ENCODE measurements at places on chromosomes 7 and 10.

DNA sequence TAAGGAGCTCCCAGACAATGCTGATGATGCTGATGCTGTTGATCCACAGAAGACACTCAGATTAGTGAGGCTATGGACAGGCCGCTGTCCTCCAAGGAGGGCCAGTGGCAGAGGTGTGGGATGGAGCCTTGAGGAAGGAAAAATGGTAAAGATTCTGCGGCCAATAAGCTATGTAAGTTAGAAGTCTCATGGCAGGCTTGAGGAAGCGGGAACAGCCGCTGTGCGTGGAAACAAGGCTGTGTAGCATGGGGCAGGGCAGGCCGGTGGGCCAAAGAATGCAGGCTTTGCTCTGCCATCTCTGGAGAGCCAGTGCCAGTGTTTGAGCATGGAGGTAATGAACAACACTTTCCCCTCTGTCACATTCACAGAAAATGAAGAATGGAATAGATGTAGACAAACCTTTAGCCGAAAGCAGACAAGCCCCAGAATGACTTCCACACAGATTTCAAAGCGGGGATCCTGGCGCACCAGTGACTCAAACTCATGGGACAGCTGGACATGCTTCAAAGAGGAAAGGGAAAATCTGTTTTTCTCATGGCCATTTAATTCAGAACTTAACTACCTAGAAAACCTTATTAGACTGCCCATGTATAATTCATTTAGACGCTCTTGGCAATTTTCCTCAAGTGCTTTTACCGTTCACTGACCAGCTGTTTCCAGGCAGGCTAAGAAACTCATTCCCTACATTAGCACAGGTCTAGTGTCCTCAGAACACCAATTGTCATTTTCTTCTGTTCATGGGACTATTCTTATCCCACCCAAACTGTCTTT is 16.9 kb upstream of the FIGNL1 start:
- DNase-seq = no peak

DNA sequence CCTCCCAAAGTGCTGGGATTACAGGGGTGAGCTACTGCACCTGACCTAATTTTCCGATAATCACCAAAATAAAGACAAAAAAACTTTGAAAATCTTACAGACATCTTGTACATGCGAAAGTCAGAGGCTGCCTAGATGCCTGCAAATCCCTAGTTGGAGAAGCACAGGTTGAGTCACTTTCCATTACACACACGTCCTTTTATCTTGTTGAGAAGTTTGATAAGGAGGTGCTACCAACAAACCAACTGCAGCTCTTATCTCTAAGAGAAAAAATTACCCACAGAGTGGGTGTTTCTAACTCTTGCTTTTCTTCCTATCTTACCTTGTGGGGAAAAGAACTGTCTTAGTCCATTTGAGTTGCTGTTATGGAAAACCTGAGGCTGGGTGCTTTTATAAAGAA is 589.8 kb downstream of the GALNT17 start:
- no peak for DNase-seq

GRCh38 chr7:36916619-36917018 is 192.3 kb upstream of the AOAH start:
- no peak for DNase-seq

DNA sequence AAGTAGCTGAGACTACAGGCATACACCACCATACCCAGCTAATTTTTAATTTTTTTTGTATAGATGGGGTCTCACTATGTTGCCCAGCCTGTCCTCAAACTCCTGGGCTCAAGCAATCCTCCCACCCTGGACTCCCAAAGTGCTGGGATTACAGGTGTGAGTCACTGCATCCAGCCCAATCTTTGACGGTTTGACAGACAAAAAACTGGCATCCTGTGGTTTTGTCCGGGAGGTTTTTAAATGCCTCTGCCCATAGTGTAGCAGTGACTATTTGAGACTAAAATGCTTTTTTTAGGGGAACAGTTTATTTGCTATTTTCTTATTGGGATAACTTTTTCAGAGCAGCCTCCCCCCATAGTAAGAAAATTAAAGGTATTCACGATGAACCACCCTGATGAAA is 523.7 kb upstream of the GALNT17 start:
- no peak for DNase-seq

- DNase-seq = no peak
These were observed 16.1 kb upstream of the ABCC2 start for GRCh38 chr10:99766302-99766681.

DNA sequence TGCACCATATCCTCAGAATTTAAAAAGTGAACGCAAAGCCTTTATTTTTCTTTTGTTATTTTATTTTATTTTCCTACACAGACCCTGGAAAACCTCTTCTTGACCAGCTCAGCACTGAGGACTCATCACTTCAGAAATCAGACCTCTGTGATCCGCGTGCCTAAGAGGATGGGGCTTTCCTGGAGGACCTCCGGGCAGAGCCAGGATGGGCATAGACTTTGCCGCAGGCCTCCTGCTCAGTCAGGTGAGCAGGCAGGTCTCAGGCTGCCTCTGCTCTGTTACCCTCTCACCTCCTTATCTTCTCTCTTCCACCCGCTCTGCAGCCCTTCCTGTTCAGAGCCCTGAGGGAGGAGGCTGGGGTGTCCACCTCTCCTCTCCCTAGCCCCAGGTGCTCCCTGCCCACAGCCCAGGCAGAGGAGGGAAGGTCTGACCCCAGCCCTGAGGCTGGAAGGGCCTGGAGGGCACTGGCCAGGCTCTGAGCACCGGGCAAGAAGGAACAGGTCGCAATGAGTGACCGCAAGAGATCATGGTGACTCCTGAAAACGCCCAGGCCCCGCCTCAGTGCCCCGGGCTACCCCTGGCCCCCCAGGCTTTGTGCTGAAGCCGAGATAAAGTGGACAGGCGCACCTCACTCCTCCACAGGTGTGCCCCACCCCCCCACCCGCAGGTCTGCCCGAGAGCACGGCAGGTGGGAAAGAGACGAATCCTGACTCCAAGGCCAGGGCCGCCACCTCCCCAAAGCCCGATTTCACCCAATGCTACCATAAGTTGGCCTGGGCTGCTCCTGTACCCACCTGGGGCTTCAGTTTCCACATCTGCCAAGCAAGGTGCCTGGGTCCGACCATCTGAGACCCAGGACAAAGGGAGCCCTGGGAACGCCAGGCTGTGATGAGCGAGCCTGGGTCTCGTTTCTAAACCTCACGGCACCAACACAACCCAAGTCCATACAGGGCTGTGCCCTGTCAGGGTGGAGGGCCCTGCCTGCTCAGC is 2.8 kb downstream of the CALML5 start:
- no peak for DNase-seq

DNA sequence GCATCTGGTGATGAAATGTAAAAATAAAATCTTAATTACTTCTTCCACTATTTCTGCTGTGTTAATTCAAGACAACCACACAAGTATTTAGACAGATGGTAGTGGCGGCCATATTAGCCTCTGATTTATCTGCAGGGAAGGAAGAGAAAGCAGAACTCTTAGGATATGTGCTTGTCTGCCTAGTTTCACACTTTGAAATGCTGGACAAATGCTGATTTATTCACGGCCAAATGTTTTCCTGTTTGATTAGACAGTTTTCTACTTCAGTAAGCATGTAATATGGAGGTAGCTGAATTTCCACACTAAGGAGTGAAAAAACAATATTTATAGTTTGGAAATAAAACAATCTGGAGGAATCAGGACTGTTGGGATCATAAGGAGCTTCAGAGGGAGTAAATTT is 158.1 kb downstream of the AGMO start:
- DNase-seq = no peak

DNA sequence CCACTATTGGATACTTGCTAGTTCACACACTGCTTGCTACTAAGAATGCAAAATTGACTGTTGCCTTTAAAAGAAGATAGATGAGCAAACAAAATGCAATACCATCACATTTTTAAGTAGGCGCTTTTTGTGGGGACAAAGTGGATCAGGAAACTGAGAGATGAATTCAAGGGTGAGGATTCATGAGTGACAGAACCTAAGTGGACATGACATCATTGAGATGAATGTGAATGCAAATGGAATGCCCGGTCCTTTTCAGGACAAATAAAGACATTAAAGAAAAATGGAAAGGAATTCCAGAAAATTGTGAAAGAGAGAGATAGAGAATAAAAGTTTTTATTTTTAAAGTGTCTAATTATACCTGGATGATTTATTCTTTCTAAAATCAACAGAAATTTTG is 106.3 kb upstream of the AKR1E2 start:
- DNase-seq = no peak

GRCh38 chr7:85498031-85498430 is 311.2 kb upstream of the SEMA3D start:
- no peak for DNase-seq

DNA sequence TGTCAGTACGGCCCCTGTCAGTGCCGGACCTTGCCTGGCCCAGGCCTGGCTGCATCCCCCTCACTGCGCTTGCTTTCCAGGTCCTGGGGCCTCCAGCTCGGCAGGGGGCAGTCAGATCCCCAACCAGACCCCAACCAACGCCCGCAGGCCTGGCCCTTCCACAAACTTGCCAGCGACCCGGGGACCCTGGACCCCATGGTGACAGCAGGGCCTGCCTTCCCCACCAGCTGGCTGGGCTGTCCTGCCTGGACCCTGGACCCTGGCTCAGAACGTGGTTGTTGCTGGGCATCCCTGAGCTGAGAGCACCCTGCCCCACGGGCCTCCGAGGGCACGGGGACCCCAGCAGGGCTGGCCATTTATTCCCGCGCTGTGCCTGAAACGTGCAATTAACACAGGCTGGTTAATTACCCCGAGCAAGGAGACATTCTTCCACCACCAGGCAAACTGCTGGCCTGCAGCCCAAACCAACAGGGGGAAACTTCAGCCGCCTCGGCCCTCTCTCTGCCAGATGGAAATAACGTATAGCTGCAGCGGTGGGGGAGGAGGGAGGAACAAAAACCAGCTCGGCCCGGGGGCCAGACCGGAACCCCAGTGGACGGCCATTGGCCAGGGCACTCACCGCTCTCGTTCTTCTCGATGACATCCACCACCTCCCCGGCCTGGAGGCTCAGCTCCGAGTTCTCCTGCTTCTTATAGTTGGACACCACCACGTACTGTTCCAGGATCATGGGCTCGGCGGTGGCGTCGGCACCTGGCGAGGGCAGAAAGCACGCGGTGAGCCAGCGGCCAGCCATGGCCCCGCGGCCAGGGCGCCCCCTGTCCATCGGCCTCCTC is 167.1 kb downstream of the NEURL1 start:
- no peak for DNase-seq

DNA sequence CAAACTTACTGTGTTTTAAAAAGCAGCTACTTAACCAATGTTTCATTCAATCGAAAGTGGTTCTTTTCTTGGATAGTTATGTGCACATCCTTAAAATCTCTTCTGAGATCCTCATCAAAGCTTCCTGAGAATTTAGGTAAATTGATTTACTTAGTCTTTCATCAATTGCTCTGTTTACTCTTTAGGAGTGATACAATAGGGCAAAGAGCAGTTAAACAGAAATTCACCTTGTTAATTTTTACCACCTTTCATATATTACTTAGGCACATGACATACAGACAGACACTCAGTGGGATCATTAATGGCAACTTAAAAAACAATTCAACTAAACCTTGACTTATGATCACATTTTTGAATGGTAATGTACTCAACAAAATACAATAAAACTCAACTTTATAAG is 456.3 kb downstream of the DGKB start:
- DNase-seq = no peak

DNA sequence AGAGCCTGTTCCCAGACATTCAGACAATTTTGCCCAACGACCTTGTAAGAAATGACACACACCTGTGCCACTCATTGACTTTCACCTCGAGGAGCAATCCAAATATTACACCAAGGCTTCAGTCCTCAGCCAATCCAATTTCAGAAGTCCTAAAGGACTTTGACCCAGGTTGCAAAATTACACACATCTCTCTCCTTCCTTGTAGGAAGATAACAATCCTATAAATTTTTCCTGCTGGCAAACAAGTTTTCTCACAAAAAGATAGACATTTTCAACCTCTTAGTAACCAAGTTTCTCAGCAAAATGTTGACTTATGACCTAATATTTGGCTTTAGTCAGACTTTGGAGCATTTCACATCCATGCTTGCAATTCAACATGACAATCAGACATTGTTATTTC is 745.0 kb downstream of the GRID1 start:
- no peak for DNase-seq

DNA sequence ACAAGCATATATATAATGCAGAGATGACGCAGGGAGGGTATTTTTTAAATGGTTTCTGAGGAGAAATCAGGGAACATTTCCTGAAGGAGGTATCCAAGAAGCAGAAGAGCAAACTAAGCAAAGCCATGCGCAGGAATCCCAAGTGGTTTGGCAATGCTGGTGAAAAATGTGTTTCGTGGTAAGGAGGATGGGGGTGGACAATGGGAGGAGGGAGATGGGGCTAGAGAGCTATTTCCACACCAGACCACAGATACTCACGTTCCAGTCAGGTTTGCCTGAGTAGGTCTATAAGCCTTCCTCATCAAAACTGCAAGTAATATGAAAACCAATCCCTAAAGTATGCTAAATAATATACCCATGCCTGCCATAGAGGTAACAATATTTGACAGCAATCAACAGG is 223.7 kb upstream of the MKLN1 start:
- DNase-seq = no peak

DNA sequence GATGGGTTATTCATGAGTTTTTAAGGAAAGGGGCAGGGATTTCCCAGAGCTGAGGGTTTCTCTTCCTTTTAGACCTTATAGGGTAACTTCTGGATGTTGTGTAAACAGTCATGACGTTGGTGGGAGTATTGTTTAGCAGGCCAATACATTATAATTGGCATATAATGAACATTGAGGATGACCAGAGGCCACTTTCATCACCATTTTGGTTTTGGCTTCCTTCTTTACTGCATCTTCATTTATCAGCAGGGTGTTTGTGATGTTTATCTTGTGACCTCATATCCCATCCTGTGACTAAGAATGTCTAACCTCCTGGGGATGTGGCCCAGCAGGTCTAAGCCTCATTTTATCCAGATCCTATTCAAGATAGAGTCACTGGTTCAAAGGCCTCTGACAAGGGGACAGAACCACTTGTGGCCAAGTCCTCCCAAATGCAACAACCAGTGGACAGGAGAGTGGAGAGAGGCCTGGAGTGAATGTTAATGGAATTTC is 77.3 kb upstream of the RPA3 start:
- no peak for DNase-seq

DNA sequence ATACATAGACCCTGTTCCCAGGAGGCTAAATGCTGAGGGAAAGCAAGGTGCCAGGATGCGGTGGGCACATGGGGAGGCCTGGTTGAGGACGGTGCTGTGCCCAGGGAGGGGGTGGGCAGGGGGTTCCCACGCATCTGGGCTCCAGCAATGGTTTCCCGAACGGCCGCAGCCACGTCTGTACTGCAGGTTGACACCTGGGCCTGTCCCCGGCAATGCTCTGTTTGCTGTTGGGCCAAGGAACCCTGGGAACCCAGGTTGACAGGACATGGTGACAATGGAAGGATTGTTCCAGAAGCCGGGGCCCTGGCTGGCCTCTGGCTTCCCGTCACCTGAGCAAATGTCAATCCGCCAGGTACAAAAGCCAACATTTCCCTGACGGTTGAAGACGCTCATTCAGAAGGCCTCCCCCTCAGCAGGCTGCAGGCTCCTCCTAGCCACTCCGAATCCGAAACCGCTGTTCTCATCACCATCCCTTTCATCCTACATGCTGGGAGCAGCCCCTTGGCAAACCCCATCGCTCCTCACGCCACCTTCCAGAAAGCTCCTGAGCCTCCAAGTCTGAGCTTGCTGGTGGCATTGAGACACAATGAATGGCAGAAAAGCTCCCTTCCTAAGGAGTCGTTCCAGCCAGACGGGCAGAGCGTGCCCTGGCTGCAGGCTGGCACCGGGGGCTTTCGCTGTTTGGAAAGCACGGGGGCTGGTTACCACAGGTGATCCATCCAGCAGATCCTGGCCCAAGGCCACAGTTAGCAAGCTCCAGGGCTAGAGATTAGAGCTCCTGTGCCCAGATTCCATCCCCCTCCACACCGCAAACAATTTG is 31.2 kb downstream of the SPOCK2 start:
- DNase-seq = no peak
